ENCODE measurements at places on chromosomes 16 and 17.
A peak's percentile ranks its signal among the peaks of the same experiment; 100 is the strongest.

DNA sequence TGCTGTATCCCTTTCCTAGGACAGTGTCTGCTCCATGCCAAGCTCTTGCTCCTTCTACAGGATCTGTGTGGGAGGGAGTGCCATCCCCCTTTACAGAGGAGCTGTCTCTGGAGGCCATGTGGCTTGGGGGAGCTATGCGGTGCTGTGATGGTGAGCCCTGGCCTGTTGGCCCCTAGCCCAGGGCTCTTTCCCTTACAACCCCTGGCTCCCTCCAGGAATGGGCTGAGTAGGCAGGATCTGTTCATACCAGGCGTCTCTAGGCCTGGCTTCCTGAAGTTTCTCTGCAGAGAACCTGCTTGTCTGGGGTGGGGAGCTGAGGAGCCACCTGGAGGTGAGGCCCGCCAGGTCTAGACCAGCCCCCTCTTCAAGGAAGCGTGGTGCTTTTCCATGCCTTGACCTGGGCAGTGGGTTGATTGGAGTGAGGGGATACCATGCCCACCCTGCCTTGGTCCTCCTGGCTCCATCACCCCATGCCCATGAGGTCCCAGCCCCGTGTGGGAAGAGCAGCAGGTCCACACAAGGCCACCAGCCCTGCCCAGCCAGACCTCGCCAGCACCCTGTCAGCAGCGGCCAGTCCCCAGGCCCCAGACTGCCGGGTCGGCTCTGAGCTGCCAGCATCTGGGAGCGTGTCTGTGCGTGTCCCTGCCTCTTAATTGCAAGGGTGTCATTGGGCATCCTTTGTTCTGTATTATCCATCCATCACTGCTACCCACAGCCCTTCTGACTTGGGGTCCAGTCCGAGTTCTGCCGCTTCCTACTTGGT, 14.7 kb downstream of the LLGL2 start:
- DNase-seq, result no peak

DNA sequence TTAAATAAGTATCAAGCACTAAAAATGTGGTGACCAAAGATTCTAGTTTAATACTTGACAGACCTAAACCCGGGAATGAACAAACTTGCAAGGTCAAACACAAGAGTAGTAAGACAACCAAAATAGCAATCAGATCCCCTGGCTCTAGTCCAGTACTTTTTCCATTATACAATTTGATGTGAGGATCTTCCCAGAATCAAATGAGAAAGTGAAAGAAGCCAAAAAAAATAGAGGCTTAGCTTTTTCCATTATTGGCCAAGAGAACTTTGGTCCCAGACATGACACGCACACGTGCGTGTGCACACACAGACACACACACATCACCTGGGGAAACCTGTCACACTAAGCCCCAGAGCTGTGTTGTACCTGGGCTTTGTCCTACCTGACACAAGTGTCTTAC, 300.6 kb upstream of the CDH5 start:
- no peak for DNase-seq

DNA sequence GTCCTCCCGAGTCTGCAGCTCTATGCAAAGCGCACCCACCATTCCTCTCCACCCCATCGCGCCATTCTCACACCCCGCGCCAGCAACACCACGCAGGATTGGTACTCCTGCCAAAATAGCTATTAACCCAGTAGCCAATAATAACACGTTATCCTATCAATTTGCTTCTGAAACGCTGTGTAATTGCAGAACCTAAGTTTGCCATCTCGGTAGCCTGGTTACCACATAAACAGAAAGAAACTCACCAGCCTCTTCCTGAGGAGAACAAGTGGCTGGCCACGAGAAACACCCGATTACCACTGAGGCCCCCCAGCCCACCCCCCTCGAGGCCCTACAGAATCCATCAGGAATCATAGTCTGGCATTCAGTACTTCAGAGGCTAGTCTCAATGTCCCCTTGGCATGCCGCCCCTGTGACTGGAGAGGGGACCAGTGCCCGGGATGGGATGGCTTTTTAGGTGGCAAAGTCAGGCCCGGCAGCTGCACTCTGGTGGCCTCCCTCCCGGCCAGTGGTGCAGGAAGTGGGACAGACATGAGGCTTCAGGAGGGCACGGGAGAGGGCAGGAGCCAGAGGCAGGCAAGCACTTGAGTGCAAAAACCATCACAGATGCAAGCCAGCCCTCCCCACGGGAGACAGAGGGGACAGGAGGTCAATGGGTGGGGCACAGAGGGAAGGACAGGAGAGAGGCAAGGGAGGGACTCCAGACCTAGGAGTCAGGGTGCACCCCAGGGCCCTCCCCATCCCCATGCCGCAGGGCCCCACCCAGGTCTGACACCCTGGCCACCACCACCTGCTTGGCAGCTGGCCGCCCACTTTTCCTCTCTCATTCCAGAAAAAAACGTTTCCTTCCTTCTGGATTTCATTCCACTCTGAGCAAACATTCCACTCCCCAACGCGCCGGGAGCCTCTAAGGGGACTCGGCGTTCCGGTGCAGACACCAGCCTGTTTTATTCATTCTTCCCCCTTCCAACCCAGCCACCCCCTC, 192.5 kb downstream of the ZNF423 start:
- no peak for DNase-seq

- no peak for DNase-seq
These were observed 1.1 kb downstream of the TOX3 start for GRCh38 chr16:52545898-52546266.

DNA sequence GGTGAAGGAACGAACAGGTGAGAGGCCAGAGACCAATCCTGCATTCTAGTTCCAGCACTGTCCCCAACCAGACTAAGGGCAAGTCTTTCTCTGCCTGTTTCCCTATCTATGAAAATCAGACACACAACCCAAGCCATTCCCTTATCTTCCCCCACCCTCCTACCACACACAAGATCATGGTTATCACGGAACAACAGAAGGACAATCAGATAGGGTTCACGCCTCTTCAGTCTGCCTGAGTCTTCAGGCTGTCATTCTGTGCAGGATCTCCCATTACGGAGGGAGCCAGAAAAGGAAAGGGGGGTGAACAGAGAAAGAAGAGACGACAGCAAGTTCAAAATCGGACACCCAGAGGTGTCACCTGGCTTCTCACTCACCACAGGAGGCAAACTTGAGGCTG, 11.1 kb downstream of the TLE7 start:
- no peak for DNase-seq

DNA sequence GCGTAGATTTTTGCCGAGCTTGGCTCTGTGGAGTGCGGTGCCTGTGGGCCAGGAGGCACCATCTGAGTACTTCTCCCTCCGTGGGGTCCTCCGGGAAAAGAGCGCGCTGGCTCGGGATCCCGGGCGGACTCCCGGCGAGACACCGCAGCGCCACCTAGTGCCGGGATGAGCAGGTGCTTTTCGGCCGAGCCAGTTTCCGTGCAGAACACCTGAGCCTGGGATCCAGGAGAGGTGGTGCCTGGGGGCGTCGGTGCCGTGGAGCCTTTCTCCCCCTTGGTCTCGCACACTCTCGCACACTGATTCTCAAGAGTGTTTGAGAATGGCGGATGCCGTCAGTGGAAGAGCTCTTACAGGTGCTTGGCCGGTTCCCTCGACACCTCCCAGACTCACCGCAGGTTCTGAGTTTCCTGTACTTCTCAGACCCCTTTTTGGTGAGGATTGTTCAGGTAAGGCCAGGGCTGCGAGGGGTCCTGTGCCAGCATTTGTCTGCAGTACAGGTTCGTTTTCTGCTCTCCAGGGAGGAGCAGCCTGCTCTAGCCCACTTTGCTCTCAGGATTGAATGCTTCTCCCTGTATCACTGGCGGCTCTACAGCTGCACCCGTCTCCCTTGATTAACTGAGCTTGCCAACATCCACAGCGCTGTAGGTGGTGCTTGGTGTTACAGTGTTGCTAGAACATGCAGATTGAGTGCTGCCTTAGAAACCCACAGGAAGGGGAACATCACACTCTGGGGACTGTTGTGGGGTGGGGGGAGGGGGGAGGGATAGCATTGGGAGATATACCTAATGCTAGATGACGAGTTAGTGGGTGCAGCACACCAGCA, 23.3 kb downstream of the TBCD start:
- DNase-seq, result peak; percentile 55

DNA sequence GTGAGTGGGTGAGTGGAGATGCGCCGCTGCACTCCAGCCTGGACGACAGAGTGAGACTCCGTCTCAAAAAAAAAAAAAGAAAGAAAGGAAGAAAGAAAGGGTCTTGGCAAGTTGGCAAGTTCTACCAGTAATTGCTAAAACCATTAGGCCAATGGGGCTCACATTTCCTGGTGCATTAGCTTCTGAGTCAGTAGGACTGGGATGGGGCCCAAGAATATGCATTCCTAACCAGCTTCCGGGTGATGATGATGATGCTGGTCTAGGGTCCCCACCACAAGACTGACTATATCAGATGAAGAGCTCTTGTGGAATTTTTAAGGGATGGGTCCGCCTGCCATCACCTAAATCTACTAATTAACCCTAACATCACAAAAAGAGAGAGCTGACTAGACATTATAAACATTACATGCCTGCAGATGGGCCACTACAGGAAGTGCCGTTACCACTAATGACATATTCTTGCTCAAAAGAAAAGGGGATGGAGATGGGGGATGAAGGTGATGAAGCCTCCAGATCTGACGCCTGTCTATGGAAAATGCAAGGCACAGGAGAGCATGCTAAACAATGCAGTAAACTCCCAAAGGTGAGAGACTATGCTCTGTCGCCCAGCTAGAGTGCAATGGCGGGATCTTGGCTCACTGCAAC, 13.1 kb downstream of the MYH11 start:
- DNase-seq, result no peak

DNA sequence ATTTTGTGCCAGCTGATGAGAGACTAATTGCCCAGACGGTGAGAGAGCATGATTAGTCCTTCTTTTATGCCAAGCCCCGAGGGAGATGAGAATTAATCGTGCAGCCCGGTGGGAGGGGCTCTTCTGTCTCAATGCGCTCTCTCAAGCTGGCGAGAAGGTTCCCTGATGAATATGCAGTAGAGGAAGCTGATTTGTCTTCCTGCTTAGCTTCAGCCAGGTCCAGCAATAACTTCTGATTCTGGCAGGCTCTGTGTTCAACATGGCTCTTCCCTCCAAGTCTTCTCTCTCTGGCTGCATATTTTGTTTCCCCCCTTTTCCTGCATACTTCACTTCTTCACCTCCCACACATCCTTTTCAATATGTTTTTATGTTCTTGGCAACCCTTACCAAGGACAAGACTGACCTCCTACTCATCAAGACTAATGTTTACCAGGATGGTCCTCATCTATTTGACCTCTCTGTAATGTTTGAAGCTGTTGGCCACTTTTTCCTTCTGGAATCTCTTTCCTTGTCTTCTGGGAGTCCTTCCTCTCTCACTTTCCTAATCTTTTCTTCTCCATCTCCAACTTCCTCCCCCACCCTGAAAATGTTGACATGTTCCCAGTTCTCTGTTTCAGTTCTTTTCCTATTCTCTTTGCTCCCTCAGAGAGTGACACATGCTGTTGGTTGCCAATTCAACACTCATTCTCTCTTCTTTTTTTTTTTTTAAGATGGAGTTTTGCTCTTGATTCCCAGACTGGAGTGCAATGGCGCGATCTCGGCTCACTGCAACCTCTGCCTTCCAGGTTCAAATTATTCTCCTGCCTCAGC, 33.1 kb downstream of the ARL4D start:
- no peak for DNase-seq

GRCh38 chr16:89237733-89238132, 20.2 kb downstream of the ZNF778 start:
- DNase-seq, result no peak

- DNase-seq, result no peak
These were observed 125.8 kb downstream of the CCDC182 start for GRCh38 chr17:57619061-57619937.

- DNase-seq, result no peak
These were observed 145.6 kb downstream of the ENGASE start for GRCh38 chr17:79220201-79220712.

GRCh38 chr16:87702325-87702811, 63.4 kb downstream of the KLHDC4 start:
- DNase-seq, result peak; percentile 55

DNA sequence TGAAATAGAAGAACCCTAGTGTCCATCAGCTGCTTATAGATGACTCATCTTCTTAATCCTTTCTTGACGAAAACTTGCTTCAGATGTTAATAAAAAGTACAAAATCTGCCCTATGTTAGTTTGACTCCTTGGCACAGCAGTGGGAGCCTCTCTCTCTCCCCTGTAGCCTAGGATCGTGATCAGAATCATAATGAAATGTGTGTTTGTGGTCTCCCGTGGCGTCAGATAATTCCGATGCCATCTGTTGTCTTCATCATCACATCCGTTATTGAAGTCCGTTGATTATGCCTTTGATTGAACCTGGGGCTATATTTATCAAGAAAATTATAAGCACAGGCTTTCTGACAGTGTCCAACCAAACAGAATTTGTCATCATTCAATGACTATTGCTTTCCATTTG, 102.5 kb downstream of the BMERB1 start:
- DNase-seq, result no peak

GRCh38 chr17:14593956-14594355, 293.1 kb downstream of the HS3ST3B1 start:
- no peak for DNase-seq

DNA sequence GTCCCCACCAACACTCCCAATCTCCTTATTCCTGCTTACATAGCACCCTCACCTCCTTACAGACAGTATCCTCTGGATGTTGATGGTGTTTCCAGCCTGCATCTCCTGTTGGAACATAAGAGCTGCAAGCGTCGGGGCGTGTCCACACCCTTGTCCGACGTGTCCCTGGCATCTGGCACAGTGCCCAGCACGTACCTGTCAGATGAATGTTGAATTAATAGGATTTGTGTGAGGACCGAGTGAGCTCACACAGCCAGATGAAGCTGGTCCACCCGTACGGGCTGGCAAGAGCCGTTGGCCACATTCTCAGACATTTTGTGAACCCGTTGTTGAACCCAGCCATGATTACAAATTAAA, 12.2 kb upstream of the CBX4 start:
- no peak for DNase-seq

DNA sequence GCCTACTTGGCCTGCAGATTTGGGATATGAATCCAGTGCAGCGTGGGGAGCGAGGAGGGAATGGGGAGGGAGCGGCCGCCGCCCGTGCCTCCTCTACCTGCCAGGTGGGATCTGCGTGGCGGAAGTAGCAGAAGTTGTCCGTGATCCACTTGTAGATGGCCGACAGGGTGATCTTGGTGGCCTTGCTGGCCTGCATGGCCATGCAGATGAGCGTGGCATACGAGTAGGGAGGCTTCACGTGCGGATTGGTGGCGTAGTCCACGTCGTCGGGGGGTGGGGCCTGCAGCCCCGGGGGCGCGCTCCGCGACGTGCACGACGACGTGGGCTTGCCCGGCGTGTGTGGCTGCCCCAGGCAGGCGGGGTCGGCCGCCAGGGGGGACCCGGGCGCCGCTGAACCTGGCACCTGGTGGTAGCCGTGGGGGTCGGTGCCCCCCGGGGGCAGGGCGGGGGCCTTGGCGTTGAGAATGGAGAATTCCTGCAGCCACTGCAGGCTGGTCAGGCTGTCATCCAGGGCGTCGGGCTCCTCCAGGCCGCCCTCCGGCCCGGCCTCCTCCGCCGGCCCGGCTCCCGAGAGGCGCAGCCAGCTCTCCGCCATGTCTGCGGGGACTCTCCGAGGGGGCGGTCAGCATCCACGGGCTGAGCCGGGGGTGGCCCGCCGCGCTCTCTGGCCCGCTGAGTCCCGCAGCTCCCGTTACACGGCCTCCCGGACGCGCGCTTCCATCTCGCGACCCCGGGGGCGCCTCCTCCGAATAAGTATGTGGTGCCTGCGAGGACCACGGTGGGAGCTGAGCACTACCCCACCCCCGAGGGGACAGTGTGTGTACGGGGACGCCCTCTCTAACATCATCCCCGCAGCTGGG, 1.0 kb downstream of the FOXJ1 start:
- peak; percentile 50 for DNase-seq

All from CD4-positive, alpha-beta T cell treated with Interleukin-6 for 4 hours (primary cell).